ENCODE measurements at places on chromosomes 4 and X.
A peak's percentile ranks its signal among the peaks of the same experiment; 100 is the strongest.

GRCh38 chr4:168917138-168917779 lies 92.8 kb downstream of the CBR4 start:
- peak; percentile 46 for DNase-seq

DNA sequence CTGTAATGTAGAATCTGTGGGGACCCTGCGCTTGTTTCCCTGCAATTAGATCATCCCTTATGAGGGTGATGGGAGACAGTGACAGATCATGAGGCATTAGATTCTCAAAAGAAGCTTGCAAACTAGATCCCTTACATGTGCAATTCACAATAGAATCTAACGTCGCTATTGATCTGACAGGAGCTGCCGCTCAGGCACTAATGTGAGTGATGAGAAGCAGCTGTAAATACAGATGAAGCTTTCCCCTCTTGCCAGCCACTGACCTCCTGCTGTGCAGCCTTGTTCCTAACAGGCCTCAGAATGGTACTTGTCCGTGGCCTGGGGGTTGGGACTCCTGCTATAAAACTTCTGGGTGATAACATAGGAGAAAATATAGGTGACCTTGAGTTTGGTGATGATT lies 1076.8 kb downstream of the PDHA2 start:
- no peak for DNase-seq

GRCh38 chr4:61909031-61909430 lies 708.9 kb downstream of the ADGRL3 start:
- no peak for DNase-seq

GRCh38 chr4:185005219-185005819 lies 13.0 kb upstream of the HELT start:
- DNase-seq: peak; percentile 33

GRCh38 chrX:134244043-134244442 lies 7.1 kb downstream of the CCDC160 start:
- no peak for DNase-seq

DNA sequence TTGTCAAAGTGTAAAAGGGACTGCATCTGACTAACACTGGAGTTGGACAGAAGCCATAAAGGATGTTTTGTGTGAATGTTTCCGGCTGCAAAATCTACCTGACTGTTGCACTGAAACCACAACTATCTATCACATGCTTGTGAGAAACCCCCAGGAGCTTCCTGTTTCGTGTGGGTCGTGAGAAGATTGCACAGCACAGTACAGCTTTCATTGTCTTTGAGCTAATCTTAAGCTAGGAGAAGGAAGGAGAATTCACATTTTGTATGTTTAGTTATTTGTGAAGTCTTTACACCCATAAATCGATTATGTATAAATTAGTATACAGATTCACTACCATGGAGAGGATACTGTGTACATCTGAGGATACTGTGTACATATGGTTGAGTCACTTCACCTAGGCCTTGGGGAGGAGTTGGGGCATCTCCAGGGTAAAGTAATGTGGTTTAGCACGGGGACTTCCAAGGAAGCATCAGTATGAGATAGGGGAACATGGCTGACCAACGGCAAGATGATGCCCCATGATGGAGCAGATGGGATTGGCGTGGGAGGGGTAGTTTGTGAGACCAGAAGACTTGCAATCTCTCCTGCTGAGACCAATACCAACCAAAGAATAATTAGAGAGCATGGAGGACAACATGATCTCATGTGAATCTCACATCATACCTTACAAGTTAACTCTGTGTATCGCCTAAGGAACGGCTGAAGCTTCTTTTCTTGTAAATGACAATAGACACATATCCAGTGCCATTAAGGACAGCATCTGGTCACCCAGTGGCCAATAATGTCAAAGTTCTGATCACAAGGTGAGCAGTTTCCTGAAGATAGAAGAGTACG lies 43.1 kb upstream of the FAM9C start:
- no peak for DNase-seq

DNA sequence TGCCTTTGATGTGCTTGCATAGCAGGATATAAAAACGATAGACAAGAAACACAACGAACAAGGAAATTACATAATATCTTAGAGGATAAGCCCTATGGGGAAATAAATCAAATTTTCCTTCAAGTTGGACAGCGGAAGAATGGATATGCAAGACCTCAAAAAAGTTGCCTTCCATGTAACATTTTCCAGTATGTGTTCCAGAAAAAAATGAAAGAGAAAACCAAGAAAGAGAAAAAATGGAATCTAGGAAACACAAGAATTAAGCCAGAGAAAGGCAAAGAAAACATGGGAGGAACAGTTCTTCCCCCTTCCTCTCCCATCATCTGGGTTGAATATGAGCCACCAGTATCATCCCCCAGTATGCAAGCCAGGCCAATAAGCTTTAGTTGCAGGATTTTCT lies 34.6 kb upstream of the MID1 start:
- no peak for DNase-seq

DNA sequence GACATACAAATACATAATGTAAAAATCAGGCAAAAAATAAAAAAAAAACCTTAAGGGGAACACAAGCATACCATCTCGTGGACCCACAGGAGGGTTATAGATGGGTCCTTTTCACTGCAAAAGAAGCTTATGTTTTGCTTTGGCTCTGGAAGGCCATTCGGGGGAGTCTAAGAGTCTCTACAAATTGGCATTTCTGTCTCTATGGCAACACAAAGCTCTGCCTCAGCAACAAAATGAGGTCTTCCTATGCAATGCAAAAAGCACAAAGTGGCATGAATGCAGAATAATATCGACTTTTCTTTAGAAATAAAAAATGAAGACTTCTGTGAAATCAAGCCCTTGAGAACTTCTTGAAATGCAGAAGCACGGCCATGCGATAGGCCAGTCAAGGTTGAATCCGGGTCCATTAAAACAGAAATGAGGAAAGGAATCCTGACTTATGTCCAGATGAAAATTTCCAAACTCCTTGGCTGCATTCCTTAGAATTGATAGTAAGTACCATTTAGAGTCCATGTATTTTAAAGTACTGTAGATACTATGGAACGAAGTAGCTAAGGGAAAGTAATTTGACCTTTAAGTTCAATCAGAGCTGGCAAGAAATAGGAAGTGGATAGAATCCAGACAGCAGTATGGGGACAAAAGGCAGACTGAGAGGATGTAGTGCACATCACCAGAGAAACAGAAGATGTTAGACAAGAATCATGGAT lies 63.7 kb upstream of the PDLIM3 start:
- no peak for DNase-seq

GRCh38 chr4:2623442-2623841 lies 87.0 kb downstream of the FAM193A start:
- DNase-seq: no peak

- no peak for DNase-seq
These were observed 55.5 kb downstream of the PJA1 start for GRCh38 chrX:69109706-69110105.

DNA sequence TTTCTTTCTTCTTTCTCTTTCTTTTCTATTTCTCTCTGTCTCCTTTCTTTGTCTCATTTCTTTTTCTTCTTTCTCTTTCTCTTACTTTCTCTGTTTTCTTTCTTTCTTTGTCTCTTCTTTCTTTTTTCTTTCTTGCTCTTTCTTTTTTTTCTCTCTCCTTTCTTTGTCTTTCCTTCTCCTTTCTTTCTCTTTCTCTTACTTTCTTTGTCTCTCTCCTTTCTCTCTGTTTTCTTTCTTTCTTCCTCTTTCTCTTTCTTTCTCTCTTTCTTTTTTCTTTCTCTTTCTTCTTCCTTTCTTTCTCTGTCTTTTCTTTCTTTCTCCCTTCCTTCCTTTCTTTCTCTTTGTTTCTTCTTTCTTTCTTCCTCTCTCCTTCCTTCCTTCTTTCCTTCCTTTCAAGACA lies 184.8 kb downstream of the CRLF2 start:
- no peak for DNase-seq

DNA sequence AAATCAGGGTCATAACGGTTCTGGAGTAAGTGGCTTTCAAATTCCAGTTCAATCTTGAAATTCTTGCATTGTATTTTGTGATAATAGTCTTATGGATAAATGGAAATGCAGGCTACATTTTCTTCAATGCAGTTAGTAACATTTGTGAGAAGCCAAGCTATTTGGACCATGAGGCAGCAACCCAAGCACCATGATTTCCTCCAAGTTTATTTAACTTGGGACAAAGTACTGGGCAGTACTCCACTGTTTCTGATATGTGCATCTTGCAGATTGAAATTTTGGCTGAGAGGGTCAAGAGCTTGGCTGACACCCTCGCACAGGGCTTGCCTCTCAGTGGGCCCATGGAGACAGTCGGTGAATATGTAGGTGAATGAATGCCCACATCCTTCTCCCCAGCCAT lies 39.9 kb downstream of the CNGA2 start:
- DNase-seq: no peak

DNA sequence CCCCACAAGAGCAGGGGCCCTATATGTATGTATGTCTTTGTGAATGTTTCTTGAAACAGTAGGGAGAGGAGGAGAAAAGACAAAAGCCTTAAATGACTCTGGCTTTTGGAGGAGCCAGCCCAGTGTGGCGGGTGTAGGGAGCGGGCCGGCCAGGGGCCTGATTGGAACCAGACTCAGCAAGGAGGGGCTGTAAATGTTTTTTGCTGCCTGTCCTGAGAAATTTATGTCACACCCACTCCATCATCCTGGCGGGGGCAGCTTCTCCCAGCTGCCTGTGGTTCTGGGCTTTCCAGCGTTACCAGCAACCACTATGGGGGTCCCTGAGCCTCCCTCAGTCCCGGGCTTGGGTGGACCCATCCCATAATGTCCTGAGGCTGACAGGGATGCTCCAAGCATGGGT lies 130.8 kb downstream of the PJA1 start:
- no peak for DNase-seq

- no peak for DNase-seq
These were observed 234.7 kb downstream of the OR13H1 start for GRCh38 chrX:131778269-131779218.

GRCh38 chr4:33054161-33054560 lies 2334.0 kb downstream of the PCDH7 start:
- DNase-seq: no peak

DNA sequence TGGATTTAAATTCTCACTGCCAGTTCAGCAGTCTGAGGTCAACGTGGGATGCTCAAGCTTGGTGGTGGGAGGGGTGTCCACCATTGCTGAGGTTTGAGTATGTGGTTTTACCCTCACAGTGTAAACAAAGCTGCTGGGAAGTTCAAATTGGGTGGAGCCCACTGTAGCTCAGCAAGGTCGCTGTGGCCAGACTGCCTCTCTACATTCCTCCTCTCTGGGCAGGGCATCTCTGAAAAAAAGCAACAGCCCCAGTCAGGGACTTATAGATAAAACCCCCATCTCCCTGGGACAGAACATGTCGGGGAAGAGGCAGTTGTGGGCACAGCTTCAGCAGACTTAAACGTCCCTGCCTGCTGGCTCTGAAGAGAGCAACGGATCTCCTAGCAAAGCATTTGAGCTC lies 14.9 kb upstream of the RRAGB start:
- no peak for DNase-seq

DNA sequence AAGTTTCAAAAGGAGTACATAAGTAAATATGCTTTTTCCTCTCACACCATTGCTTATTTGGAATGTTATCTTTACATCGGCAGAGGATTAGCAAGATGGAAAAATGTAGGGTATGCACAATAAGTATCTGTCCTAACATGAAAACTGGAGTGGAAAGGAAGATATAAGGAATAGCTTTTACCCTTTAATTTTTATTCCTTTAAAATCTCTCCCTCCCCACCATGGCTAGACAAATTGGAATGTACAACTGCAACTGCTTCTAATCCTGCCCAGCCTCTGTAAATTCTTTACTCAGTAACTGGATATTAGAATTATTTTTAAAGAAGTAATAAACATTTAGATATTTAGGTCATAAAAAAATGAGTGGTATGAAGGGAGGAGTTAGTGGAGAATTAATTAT lies 171.5 kb downstream of the PCDH18 start:
- no peak for DNase-seq
